Lung (tissue), 17 donors: ENCODE measurements at places on chromosomes 3 and 15.

GRCh38 chr15:89038146-89038545 lies 50.1 kb upstream of the ABHD2 start:
- no peak for DNase-seq

- no peak for DNase-seq
These were observed 321.8 kb upstream of the STAC start for GRCh38 chr3:36058404-36059030.

GRCh38 chr15:39459548-39459947 lies 121.3 kb upstream of the THBS1 start:
- DNase-seq: no peak

GRCh38 chr3:69761896-69762767 lies 22.9 kb downstream of the MITF start:
- no peak for DNase-seq

- peak; percentile 58 for DNase-seq
These were observed 108.3 kb downstream of the OCA2 start for GRCh38 chr15:27990521-27991515.

DNA sequence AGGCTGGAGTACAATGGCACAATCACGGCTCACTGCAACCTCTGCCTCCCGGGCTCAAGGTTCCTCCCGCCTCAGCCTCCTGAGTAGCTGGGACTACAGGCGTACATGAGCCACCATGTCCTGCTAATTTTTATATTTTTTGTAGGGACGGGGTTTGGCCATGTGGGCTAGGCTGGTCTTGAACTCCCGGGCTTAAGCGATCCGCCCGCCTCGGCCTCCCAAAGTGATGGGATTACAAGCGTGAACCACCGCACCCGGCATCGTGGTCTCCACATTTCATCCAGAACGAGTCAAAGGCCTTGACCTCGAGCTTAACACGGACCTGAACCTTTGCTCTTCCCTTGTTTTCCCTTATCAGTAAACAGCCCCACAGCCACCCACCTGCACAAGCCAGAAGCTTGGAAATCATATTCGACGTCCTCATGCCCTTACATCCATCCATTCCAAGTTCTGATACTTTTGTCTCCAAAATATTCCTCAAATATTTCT lies 1.4 kb upstream of the PTPN23 start:
- no peak for DNase-seq

DNA sequence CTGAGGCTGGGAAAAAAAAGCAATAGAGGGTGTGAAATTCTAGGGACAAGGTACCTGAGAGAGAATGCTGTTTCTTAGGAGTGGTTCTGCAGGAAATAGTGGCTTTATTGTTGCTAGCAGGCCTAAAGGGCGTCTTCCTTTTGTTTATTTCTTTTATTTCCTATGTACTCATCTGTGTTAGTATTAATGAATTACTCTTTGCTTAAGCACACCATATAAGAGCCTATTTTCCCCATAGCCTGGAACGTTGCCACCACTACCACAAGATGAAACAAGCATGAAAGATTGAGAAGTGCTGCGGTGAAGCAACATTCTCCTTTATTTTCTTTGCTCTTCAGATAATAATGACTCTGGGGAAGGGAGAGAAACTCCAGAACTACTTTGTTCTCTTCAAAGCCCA lies 21.3 kb upstream of the GOLIM4 start:
- no peak for DNase-seq

DNA sequence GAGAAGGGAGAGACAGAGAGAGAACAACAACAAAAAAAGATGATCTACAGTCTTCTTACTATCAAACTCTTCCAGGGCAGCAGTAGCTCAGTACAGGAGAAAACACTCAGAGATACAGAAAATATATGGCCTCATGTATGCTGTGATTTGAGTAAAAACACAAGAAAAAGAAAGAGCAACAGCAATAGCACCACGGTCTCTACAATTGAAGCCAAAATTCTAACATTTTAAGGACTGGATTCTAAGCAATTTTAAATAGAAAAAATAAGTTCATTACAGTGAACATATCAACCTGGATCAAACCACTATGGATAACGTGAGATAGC lies 43.5 kb upstream of the ALCAM start:
- no peak for DNase-seq

GRCh38 chr3:148756311-148756710 lies 58.6 kb downstream of the AGTR1 start:
- no peak for DNase-seq

DNA sequence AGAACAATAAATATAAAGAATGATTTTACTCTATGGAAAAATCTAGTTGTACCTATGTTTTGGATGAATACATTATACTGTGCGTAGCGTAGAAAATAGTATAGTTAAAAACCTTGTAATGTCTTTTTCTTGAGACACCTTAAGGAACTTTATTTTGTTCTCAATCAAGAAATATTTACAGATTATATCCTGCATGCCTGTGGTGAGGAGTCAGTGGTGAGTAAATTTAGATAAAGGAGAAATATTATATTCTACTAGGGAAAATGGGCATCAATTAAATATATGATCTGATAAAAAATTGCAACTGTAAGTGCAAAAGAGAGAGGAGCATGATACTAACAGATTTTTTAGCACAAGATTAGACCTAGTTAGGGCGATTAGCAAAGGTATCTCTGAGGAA lies 157.7 kb downstream of the RBMS3 start:
- DNase-seq: no peak

- no peak for DNase-seq
These were observed 197.5 kb upstream of the BCL6 start for GRCh38 chr3:187942658-187943241.

- DNase-seq: no peak
These were observed 53.3 kb upstream of the KY start for GRCh38 chr3:134704133-134704532.

DNA sequence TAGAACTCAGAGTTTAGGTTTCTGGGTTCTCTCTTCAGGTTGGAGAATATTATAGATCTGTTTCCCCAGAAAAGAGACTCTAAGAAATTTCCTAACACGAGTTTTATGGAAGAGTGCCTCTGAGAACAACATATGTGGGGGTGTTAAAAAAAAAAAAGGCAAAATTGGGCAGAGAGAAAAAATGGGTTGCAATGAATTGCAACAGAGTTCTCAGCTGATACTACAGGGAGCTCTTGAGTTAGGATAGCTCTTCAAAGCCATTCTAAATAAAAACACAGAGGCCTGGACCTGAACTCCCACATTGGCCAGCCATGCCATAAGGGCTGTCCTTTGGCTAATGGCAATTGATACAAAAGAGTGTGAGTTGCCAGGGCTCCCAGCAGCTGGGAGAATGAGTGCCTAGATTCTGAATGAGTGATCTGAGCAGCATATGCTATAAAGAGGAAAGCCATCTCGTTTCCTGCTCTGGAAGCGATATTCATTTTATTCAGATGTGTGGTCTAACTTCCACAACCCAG lies 20.1 kb upstream of the UBE2E2 start:
- no peak for DNase-seq

DNA sequence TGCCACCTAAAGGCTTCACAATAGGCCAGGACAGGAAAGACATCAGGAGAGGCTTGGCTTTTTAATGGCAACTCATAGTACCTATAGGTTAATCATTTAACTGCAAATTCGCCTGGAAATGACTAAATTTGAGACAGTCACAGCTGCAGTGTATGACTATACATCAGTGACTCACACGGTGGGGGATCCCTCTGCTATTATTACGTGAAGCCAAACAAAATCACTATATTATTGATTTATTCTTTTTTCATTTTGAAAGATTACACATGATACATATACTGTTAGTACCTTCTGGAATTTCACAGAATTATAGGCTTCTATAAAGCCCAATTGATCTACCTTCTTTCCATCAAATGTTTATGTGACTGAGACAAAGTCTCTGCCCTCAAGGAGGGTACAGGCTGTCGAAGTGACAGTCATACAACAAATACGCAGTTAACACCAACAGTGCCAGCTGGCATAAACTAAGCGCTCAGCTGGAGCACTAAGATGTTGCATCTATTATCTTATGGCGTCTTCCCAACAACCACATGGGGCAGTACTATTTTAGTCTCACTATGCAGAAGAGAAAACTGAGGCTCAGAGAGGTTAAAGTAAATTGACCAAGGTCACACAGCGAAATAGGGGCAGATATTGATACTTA lies 82.0 kb upstream of the LMOD3 start:
- no peak for DNase-seq

- no peak for DNase-seq
These were observed 24.8 kb downstream of the TYRO3 start for GRCh38 chr15:41583795-41584194.

DNA sequence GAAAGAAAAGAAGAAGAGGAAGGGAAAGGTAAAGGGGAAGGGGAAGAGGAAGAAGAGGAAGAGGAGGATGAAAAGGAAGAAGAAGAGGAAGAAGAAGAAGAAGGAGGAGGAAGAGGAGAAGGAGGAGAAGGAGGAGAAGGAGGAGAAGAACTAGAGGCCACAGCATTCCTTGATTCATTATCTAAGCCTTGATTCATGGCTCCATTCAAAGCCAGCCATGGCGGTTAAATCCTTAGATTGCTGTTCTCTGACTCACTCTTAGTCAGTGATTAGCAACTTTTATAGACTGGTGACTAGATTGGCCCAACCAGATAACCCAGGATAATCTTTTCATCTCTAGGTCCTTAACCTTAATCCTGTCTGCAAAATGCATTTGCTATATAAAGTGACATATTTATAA lies 47.6 kb downstream of the OSTN start:
- DNase-seq: no peak

DNA sequence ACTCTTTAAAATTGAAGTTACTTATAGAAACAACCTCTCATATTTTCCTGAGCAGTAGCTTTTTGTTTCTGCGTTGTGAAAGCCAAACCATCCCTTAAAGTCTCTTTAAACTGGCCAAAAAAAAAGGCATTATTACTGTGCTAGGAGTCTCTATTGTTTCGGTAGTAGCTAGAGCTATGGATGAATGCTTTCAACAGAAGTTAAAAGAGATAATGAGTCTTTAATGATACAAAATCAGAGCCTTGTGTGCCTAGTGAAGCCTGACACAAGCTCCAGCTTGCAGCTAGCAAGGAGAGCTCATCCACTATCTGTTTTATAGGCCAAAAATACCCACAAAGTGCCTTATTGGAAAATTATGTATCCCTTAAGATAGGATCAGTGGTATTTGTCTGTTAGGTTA lies 360.4 kb upstream of the CDIN1 start:
- no peak for DNase-seq

- DNase-seq: no peak
These were observed 48.7 kb upstream of the MDFIC2 start for GRCh38 chr3:70360979-70361760.

DNA sequence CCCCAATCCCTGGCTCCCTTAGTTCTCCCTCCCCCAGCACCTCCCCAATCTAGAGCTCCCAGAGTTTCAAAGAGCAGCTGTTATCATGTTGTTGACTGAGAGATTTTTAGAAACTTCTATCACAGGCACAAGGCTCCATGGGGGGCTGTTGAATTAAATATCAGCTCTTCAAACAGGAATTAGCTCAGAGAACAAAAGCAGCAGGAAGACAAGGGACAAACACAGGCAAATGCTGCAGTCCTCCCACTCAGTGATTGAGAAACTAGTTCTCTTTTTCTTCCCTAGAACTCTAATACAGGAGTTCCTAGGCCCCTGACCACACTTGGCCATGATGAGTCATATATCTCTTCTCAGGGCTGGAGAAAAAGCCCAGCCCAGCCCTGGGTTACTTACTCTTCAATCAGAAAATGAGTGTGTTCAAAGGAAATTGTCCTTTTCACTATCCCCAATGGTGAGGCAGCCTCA lies 262.1 kb downstream of the IGSF11 start:
- peak; percentile 56 for DNase-seq

DNA sequence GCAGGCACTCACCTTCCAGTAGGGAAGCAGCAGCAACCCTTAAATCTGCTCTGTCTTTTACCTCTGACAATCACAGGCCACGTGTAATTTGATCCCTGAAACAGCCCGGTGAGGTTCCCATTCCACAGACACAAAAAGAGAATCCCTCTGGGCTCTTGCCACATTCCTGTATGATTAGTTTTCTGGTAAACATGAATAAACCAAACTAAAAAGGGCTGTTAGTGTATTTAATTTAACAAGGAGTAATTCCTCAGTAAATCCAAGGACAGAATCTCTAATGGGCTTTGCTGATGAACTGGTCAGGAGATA lies 186.9 kb downstream of the FAM43A start:
- DNase-seq: no peak

DNA sequence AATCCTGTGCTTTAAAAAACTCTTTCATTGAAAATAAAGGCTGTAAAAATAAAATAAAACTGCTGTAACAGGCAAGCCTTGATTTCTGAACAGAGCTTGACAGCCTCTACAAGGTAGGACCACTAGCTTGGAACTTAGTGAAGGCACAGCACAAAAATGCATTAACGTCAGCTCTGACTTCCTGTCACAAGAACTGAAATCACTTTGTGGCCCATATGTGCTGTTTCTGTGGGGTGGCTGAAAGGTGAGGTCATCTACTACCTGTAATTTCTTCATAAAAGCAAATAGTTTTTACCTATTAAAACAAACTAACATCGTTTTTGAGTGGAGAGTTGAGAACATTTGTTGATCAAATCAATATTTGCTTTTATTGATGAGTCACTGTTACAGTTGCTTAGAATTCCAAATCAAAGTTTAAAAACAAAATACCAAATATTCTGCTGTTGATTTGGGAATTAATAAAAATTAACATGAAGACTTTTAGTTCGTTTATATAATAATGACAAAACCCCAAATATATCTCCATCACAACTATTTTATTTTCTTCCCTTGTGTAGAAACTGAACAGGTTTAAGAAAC lies 1034.1 kb downstream of the MCTP2 start:
- DNase-seq: no peak

DNA sequence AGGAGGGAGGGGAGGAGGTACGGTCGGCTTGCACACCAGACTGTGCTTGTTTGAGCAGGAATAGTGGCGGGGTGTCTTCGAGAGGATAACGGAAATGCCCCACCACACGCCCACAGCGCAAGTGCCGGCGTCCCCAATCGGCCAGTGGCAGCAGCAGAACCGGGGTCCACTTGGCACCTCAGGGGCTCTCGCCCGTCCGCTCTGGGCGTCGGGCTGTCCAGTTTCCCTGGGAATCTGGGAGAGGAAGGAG lies 53.7 kb downstream of the CCDC54 start:
- peak; percentile 47 for DNase-seq

GRCh38 chr3:193803288-193803687 lies 210.3 kb downstream of the OPA1 start:
- DNase-seq: no peak

GRCh38 chr3:128906804-128907525 lies 27.5 kb downstream of the ACAD9 start:
- no peak for DNase-seq

DNA sequence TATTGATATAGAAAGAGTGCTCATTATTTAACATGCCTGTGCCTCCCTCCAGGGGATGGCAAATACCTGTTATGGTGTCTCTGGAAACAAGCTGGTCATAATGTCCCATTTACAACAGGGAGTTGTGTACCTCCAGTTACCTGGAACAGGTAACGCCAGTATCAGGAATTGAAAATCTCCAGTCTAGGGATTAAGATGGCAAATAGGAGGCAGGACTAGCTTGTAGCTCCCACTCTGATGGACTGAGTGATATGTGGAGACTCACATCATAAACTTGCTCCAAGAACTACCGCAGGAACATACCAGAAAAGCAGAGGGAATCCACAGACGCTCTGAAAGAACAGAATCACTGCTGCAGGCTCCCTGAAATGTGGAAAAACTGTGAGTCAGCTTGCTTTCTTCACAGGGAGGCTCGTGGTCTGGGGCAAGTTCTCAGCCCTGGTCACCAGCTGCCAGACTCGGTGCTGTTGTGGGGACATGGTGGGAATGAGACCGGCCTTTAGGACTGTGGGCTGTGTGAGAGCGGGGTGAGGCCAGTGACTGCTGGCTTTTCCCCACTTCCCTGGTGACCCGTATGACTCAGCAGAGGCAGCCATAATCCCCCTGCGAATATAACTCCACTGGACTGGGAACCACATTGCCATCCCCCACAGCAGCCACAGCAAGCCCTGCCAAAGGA lies 97.4 kb downstream of the KCNAB1 start:
- no peak for DNase-seq

GRCh38 chr15:74421302-74422245 lies 12.2 kb downstream of the SEMA7A start:
- no peak for DNase-seq
